ENCODE measurements at places on chromosomes 7 and 10.

DNA sequence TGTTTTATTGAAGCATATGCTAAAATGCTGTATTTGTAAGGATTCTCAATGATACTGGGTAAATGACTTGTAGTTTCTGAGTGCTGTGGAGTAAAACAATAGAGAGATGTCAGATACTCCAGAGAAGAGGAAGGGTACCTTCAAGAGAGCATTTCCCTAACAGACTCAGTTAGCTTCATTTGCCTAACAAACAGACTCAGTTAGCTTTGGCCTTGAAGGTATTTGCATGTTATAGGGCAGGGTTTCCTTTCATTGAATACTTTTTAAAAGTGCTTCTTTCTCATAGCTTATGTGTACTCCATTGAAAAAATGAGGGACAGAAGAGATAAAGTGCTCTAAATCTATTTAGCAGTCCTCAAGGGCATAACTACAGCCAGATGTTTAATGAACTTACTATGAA lies 101.8 kb downstream of the CHN2 start:
- DNase-seq = no peak

DNA sequence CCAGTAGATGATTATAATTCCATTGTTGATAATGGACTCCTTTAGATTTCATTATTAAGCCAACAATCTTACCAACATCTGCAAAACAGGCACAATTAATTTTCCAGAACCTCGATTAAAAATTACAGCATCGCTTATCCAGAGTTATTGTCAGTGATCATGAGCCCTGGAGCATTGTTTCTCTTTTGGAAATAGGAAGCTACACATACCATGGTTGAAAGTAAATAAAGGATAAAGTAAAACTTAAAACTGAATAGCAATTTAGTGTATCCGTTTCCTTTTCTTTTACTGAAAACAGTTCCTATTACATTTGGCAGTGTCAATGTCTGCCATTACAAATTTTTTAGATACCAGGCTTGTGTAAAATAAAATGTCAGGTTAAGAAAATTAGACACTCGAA lies 9.9 kb upstream of the HOXA2 start:
- DNase-seq = no peak

GRCh38 chr10:101389986-101390531 lies 36.1 kb downstream of the BTRC start:
- DNase-seq = no peak

DNA sequence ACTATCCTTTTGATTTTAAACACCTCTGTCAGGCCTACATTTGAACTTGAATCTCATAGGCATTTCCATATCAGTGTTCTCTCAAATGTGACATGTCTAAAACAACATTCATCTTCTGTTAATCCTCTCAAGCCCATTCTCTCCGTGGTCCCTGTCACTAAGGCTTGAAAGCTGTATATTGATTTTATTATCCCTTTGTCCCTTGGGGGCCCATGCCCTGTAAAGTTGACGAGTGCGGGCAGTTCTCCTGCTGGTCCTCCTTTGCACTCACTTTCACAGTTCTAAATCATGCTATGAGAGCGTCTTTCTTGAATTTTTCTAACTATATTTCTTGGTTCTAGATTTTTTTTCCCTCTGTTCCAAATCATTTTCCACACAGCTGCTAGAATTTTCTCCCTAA lies 27.3 kb downstream of the GALNT11 start:
- DNase-seq = no peak

DNA sequence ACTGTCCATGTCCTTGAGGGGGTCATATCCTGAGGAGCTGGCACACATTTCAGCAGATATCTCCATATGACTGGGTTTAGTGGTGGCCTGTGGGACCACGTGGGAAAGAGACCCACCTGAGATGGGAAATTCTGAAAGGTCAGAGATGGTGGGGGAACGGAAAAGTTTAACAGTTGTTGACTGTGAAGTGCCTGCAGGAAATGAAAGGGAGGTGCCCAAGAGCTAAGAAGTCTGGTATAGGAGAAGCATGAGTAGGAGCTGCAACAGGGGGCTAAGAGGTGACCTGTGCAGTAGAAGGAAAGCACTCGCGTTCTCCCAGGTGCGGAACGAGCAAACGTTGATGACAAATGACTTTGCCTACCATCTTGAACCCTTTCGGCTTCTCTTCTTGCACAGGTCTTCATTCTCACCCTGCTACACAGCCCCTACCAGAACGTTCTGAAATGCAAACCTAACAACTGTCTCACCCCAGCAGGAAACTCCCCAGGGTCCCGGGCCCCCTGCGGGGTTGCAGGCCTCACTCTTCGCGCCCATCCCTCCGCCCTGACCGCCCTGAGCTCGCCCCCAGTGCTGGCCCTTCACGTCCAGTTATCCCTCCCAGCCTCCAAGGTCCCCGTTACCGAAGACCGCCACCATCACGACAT lies 9.8 kb upstream of the FXYD4 start:
- DNase-seq = no peak

GRCh38 chr7:88357294-88357693 lies 50.6 kb upstream of the STEAP4 start:
- no peak for DNase-seq

GRCh38 chr7:113404245-113404644 lies 285.9 kb upstream of the SMIM30 start:
- no peak for DNase-seq

GRCh38 chr7:149474309-149475120 lies 13.7 kb upstream of the ZNF777 start:
- DNase-seq = no peak

DNA sequence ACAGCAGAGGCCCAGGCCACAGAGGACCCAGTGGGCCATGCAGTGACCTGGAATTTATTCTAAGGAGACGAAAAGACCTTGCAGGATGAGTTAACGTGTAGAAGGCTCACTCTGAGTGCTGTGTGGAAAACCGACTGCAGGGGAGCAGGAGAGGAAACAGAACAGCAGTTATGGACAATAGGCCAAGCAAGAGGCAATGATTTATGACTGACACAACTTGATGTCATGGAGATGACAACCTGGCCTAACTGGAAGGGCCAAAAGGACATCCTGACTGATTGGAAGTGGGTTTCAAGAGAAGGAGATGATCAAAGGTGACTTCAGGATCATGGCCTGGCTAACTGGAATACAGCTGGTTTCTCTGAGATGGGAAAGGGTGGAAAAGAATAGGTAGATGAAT lies 70.2 kb upstream of the RAPGEF5 start:
- no peak for DNase-seq

DNA sequence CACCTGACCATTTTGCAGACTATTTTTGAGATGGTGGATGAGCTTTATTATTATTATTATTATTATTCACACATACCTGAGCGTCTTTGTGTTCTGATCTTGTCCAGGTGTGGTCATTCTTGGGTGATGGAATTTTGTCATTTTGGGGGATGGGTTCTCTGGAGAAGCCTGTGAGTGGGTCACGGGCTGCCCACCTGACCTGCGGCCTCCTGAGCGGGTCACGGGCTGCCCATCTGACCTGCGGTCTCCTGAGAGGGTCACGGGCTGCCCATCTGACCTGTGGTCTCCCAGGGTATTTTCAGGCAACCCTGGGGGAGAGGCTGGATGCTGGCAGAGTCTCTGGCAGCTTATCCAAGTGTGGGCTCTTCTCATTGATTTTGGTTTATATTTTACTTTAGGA lies 7.3 kb downstream of the SCART1 start:
- DNase-seq = no peak

GRCh38 chr7:28180364-28181147 lies at the start of gene JAZF1:
TSS of gene JAZF1 (minus strand) at chr7:28180795.
- DNase-seq = peak; percentile 46

GRCh38 chr10:50585921-50586739 lies 37.6 kb downstream of the SGMS1 start:
- no peak for DNase-seq

Data from nucleus accumbens (tissue), 56 donors.